Stimulated activated CD8-positive, alpha-beta memory T cell treated with anti-CD3 and anti-CD28 coated beads, Interleukin-15, amount 100 ng/mL, for 24 hours (primary cell): ENCODE measurements at places on chromosomes 2 and 18.

GRCh38 chr2:204453730-204454167 is 91.5 kb upstream of the PARD3B start:
- DNase-seq = no peak

- DNase-seq = no peak
Measured at GRCh38 chr18:48222118-48222517, 187.1 kb downstream of the ZBTB7C start.

DNA sequence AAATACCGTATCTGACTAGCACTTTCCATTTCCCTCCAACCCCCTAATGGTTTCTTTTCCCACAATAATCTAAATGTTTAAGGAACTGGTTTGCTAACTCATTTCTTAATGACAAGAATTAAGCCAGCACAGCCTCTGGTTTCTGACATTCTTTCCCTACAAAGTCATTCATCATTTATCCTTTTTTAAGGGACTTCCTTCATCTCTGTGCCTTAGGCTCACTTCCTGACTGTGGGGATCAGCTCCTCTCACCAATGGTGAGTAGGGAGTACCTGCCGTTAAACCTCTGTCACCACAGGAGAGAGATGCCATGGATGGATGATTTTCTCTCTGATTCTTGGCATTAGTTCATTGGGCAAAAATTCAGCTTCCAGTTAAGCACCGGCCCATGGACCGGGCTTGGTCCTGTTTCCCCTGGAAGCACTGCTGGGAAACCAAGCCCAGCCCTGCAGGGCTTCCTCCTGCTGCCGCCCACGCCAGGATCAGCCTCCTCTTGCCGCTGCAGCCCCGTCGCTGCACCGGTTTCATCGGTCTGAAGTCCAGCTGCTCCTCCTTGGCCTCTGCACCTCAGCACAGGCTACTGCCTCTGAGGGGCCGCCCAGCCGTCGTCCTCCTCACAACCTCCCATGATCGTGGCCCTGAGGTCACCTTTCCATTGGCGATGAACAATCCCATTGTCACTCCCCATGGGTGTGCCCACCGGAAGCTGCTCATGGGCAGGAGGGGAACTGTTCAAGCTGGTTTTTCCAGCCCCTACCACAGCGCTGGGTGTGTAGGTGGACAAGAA is 64.0 kb upstream of the ZNF516 start:
- DNase-seq = no peak

DNA sequence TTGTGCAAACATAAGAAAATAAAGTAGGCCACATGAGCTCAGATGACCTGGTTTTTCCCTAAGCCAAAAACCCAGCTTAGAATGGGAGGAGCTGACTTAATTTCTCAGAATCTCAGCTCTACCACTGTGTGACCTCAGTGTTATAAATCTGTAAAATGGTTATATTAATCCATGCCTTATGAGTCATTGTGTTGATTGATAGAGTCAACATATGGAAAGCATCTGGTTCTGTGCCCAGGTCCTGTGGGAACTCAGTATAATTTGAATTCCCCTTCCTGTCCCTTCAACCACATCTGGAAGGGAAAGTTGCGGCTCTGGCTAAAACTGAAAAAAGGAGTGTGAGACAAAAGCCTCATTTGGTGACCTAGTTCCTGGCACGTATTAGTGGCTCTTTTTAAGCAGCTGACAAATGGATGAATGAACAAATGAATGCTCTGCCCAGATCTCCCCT is 25.7 kb downstream of the TMEM177 start:
- no peak for DNase-seq

DNA sequence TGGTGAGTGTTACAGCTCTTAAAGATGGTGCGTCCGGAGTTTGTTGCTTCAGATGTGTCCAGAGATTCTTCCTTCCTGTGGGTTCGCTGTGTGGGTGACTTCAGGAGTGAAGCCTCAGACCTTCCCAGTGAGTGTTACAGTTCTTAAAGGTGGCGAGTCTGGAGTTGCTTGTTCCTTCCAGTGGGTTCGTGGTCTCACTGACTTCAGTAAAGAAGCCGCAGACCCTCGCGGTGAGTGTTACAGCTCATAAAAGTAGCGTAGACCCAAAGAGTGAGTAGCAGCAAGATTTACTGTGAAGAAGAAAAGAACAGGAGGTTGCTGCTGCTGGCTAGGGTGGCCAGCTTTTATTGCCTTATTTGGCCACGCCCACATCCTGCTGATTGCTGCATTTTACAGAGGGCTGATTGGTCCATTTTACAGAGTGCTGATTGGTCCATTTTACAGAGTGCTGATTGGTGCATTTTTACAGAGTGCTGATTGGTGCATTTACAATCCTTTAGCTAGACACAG is 34.0 kb upstream of the SPTBN1 start:
- DNase-seq = no peak

DNA sequence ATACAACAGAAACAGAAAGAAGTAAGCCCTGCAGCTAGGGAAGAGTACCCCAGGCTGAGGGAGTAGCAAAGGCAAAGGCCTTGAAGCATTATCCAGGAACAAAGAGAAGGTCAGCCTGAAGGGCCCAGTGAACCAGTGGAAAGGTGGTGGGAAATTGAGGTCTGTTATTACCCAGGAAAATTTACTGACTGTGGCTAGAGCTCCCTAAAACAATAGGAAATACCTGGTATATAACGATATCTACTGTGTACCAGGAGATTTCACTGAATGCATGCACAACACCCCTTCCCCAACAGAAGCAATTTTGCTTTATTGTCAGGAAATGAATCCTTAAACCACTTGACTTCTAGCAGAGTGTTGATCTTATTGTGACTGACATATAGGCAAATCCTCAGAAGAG is 365.3 kb downstream of the ERBB4 start:
- DNase-seq = no peak

- no peak for DNase-seq
Measured at GRCh38 chr2:25176541-25177181, 8.3 kb upstream of the POMC start.

- no peak for DNase-seq
Measured at GRCh38 chr2:203824057-203824456, 43.5 kb upstream of the CTLA4 start.

- no peak for DNase-seq
Measured at GRCh38 chr2:119856469-119856901, 96.8 kb downstream of the PTPN4 start.

GRCh38 chr2:120783371-120783791 is 47.7 kb downstream of the GLI2 start:
- DNase-seq = no peak

- no peak for DNase-seq
Measured at GRCh38 chr2:230161184-230161583, 58.6 kb downstream of the SP110 start.

DNA sequence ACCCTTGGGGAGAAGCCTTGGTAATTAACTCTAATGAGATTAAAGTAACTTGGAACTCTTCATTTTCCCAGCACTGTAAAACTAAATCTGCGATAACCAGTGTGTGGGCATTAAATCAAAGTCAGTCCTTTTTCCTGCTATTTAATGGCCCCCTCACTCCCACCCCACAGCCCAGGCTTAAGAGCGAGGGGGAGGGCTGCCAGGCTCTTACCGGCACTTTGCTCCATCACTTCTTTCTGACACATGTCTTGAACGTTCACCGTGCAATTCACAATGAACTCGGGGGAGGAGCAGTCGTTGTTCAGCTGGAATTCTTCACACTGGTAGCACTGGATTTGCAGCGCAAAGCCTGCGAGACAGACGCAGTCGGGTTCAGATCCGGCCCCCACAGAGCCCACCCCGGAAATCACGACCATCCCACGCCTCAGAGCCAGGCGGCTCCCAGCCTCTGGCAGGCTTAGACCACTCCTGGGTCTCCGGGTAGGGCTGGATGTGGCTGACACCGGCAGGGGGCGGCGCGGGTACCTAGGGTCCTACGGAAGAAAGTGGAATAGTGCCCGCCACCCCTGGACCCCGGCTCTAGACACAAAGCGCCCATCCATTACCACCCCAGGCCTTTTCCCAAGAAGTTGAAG is 1.7 kb downstream of the LYPD1 start:
- no peak for DNase-seq

GRCh38 chr18:13530879-13531387 is 195.4 kb downstream of the FAM210A start:
- DNase-seq = no peak

DNA sequence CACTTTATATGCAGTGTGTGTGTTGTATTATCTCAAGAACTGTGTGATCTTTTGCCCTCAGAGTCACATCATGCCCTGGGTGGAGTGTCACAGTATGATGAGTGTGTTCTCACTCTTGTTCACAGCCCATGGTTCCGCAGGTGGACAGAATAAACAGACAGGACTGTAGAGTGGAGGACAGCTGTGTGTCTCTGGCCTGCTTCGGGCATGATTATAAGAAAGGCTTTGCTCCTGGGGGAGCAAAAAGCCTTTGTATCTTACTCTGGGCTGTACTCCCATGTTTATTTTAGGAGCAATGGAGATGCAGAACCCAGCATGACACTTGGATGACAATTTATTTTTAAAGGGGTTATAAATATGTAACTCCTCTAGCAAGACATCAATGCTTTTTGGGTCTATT is 371.7 kb upstream of the MEX3C start:
- no peak for DNase-seq

DNA sequence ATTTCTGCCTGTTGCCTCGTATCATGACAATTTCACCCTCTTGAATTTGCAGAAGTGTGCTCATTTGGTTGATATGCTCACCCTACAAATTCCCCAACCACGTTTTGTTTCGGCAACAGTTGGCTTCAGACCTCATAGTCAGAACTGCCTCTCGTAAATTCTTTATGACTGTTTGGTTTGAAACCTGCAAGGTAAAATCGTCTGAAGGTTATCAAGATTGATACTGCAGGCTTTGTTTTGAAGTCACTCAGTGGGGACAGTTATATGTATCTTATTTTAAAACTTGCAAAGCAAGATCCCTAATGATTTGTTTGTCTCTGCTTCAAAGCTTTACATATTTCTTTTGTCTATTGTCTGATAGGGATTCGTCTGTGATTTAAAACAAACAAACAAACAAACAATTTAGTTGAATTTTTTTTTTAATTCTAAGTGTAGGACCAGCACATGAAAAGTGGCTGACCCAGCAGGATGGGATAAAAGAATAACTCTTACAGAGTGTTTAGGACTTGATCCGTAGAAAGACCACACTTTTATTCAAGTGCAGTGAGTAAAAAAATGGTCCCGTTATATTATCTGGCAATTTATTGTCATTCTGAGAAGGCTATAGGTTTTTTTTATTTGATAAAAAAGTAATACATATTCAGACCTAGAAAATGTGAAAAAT is 45.7 kb upstream of the MYCN start:
- DNase-seq = no peak

DNA sequence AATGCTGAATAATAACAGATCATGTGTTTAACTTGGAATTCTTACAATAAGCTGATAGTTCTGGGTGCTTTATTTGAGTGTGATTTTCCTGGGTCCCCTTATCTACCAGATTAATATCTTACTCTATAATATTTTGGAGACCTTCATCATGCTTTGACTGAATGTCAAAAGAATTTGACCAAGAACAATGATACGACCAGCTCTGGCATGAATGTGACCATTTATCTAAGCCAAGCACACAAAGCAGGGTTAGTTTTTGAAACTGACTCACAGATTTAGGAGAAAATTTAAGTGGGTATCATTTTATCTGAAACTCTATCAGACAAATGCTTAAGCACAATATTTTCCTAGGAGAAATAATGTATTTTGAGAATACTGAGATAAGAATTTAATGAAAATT is 677.0 kb downstream of the NYAP2 start:
- DNase-seq = no peak

DNA sequence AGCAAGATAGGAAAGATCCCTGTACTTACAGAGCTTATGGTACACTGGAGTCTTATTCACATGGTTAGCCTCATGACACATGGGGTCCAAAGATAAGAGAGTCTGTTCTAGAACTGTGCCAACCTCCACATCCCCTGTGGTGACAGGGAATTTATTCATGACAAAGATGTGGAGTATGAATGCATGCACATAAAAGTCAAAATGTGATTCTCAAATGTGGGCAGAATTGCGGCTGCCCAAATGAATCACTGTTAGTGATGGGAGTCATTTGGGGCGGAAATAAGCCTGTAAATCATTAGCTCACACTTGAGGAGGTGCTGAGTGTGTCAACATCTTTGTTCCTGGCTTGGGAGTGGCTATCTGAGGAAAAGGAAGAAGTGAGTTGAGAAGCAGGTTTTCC is 560.6 kb downstream of the SLC4A3 start:
- DNase-seq = no peak

DNA sequence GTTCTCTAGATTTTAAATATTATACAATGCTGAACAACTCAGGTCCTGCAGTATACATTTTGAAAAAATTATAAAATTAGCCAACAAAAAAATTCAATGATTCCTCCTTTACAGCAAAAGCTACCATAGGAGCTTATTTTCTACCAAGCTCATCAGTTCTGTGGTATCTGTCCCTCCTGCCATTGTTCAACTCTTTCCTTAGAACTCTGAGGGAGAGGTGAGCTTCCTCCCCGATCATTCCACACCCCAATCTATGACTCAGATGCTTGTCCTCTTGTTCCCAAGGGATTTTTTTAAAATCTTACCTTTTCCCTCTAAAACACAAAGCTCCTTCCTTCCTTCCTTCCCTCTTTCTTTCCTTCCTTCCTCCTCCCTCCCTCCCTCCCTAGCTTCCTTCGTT is 13.5 kb downstream of the DPP4 start:
- no peak for DNase-seq

GRCh38 chr2:16031058-16031847 is 90.9 kb downstream of the MYCN start:
- no peak for DNase-seq

DNA sequence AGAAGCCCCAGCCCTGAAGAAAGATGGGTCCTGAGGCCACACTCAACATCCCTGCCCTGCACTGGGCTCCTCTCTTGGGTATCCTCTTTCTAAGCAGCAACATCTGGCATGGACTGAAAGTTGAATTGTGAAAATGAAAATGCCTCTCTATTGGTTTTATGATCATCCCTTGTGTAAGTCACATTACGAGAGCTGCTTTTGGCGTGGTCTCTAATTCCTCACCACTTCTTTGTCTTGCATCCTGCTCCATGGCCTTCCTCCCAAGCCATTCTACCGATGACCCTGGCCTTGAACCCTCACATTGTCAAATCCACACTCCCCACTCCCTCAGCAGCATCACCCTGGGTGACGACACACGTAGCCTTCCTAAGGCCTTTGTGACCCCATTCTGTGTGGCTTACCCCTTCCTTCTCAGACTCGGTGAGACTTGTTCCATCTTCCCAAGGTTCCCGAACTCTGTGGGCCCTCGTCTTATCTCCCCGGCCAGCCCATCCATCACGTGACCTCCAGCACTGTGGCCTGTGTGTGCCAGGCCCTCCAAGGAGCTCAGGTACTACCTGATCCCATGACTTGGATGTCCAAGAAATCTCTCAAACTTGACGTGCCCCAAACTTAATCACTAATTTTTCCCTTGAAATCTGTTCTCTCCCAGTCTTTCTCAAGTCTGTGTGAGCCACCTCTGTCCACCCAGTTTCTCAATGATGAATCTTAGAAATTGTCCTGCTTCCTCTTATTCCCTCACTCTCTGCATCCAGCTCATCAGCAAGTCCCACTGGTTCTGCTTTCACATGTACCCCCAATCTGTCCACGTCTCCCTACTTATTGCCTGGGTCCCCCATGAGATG is 194.7 kb upstream of the HS6ST1 start:
- no peak for DNase-seq

- DNase-seq = no peak
Measured at GRCh38 chr18:56637176-56637575, 1.2 kb downstream of the TXNL1 start.
